Activated T-helper 1 cell treated with Interleukin-2 at 50 U/mL for 16 hours (primary cell): ENCODE measurements at places on chromosomes 16 and 17.

DNA sequence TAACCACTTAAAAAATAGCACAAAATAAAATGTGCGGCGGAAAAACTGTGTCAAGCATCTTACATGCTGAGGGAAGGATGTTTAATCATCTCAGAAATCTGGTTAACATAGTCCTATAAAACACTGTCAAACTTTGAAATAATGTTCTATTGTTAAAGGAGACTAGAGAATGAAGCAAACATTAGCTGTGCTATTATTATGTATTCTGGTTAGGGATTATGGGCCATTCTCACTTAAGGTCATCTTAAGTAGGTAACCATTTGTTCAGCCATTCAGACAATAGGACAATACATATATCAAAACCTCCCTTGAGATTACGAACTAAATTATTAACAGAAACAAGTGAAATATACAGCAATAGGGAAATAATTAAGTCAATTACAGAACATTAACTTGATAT, 24.7 kb downstream of the GRB2 start:
- DNase-seq: no peak

DNA sequence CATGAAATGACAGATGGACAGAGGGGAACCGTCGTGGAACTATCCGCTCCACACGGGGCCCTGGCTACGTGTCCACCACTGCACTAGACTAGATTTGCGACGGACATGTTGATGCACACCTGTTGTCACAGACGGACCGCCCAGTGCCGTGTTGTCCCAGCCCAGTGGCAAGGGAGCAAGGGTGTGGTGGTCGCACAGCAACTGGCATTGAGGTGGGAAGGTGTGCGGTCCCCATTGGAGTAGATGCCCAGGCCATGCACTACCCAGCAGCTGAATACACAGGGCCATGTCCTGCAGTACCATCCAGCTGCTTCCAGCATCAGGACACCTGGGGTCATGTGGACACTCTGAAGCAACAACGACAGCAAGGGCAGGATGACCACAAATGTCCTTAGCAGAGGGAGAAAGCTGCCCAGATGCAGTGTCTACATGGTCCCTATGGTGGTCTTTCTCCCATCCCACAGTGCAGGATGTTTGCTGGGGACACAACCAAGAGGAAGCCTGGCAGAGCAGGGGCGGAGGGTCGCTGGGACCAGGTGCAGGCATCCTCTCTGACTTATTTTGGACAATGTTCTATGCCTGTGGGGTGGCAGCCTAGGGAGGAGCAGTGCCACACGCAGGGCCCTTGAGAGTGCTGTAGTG, 8.8 kb downstream of the FOXF1 start:
- DNase-seq: no peak

- no peak for DNase-seq
Measured at GRCh38 chr16:14017886-14018285, 53.2 kb upstream of the MRTFB start.

GRCh38 chr17:28371245-28372202, at the start of gene SARM1:
Gene SARM1, plus strand, starts transcription at chr17:28371694. Its CDS starts 339 bp downstream, at chr17:28372033.
- DNase-seq: peak; percentile 70
